PC-9 (cell line): ENCODE measurements at places on chromosomes 12 and 14. TPM values are rescaled to one million over a fixed set of nuclear protein-coding genes. Genes with fewer than 3 reads are reported as not detected.

Gene RPL10L
- total RNA-seq: not detected in 2 replicates

Gene SERPINA12
- not detected in 2 replicates for total RNA-seq

Gene TMEM132C
- total RNA-seq: not detected in 2 replicates

Gene MMP17
- 3.3 and 5.4 TPM in 2 replicates for total RNA-seq

Gene LIN7A
- total RNA-seq: not detected in 2 replicates

Gene KRT2
- not detected in 2 replicates for total RNA-seq
